Panc1 (cell line): ENCODE measurements at places on chromosomes 12 and 14.

- no peak for DNase-seq
These were observed 2.1 kb downstream of the WNK1 start for GRCh38 chr12:754473-754820.

- no peak for DNase-seq
These were observed 103.5 kb downstream of the RPAP3 start for GRCh38 chr12:47602325-47602724.

DNA sequence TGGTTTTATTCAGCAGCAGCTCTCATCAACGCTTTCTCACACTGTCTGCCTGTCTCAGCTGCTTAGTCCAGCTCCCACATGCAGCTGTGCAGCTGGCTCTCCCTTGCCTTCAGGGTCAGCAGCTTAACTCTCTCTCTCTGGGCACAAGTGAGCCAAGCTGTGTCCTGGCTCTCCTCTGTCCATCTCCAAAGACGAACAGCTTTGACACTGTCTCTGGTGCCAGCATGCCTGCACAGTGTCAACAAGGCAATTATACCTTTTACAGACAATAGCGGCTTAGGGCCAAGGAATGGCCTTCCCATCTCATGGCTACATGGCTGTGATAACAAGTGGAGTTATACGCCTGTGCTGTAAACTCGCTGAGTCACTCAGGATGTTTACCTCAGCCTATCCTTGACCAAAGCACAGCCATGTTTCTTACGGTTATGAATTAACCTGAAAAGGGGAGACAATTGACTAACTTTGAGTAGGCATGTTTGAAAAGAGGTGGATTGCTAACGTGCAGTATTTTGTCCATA, 38.4 kb upstream of the MANSC4 start:
- no peak for DNase-seq

GRCh38 chr14:24432259-24433131, 2.7 kb downstream of the KHNYN start:
- DNase-seq = no peak

DNA sequence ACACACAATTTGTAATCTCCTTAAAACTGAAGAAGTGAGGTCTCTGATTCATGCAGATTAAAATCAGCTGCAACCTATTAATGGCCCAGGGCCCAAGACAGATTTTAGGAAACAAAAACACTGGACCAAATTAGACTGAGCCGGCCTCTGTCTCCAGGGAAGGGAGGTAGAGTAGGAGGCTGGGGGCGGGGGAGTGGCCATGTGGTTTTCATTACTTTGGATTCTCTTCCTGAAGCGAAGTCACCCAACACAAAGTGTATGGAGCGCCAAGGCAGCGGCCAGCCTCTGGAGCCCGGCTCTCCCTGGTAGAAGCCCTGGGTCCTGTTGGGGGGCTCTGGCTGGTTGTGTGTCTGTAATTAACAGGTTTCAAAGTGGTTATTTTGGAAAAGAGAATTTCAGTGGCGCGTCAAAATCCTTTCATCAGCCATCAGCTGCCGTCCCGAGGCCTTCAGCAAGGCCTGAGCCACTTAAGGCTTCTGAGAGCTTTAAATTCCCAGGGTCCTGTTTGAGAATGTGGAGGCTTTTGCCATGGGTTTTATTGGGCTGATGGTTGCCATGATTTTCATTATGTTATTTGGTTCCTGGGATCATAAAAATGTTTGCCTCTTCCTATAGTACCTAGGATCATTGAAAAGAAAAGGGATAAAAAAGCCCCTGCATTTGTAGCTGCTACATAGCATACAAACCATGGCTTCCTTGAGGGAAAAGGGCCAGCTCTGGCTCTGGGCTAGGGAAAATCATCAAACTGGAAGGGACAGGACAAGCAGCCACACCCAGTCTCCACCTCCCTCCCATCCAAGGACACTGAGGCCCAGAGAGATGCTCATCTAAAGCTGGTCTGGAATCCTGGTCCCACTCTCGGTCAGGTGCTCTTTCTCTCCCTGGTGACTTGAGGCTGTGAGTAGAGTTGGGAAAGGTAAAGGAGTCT, 282.4 kb downstream of the ZFP36L1 start:
- DNase-seq = no peak

DNA sequence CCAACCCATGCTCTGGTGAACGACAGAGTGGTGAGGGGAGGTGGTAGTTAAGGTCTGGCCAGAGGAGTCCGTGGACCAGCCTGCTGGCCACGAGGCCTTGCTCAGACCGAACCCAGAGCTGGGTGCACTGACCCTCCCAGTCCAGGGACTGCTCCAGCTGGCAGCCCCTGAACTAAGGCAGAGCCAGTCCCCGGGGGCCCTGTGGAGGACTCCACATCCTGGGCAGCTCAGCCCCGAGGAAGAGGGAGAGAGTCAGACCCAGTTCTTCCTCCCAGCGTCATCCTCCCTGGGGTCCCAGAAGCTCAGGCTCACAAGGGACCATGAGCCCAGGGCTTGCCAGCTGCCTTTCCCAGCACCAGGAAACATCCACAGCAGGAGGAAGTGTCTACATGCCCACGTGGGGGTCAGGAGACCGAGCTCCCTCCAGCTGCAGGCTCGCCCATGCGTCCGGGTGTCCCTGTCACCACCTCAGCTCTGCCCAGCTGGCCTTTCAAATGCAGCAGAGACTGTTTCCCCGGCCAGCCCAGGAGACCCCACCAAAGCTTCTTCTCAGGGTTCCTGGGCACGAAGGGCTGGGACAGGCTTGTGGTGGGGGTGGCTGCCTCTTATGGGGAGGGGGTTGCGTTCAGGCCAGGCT, 194.4 kb downstream of the KIF26A start:
- DNase-seq = no peak

- peak; percentile 51 for DNase-seq
These were observed 6.9 kb upstream of the DNM1L start for GRCh38 chr12:32671930-32672780.

- no peak for DNase-seq
These were observed 91.1 kb downstream of the SRRM4 start for GRCh38 chr12:119072440-119072839.

- DNase-seq = no peak
These were observed 407.5 kb downstream of the MED13L start for GRCh38 chr12:115870021-115870420.

DNA sequence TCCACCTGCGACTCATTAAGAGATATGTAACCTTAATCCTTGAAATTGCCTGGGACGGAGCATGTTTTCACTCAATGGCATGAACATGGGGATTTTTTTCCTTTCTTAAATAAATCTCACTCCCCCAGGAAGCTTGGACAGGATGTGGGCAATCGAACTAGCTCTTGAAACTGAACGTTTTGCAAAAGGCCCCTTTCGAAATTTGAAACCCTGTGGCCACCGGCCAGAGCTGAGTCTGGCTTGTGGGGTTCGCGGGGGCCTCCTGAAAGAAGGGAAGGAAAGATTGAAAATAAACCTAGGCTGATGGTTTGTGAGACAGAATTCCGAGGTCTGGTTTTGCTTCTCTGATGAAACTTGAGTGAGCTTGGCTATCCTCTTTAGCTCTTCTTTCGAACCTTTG, 101.4 kb upstream of the RTL1 start:
- DNase-seq = no peak

- DNase-seq = no peak
These were observed 59.9 kb downstream of the DICER1 start for GRCh38 chr14:95097385-95097784.

DNA sequence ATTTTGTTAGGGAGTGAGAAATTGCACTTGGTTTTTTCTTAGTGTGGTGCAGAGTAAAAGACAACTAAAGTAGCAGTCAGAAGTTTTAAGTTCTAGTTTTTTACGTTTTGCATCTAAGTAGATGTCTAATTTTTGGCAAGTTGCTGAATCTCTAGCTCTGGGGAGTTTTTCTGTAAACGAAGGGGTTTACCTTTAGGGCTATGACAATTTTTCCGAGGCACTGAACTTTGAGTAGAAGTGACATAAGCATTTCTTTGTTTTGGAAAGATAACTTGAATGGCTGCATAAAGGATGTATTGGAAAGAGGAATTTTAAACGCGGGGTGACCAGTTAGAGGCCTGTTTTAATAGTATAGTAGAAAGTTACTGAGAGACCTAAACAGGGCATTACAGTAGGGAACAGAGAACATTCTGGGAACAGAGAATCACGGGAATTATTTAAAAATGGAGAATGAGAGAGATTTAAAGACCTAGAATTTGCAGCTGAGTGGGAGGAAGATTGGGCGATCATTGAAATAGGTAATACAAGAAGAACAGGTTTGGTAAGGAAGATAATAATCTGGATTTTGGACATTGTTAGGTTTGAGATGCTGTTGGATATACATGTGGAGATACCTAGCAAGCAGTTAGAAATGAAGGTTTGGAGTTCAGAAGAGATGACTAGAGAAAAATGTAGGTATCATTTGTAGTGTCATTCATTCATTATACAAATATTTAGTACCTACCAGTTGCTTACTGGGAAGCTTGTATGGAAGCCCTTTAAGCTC, 1.2 kb downstream of the ZNF410 start:
- DNase-seq = no peak
